ENCODE measurements at places on chromosomes 12 and 14. TPM values are rescaled to one million over a fixed set of nuclear protein-coding genes. Genes with fewer than 3 reads are reported as not detected.

DNA sequence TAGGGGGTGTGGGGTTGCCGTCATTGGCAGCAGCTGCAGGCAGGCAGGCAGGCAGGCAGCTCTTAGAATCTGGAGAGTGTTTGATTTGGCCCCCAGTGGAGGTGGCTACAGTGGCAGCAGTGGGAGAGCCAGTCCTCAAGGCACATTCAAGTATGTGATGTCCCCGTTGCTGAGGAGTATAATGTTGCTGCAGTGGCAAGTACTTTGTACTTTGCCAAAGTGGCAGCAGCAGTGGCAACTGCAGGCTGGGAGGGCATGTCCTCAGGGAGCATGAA is 147.1 kb downstream of the PAPOLA start:
- H3K4me1 ChIP-seq, result no peaks in the 10 kb centered on the region
- no peak overlapping the region for H3K27ac ChIP-seq
- H3K4me3 ChIP-seq, result no peak overlapping the region
- H3K27me3 ChIP-seq, result peaks cover 3% of the 10 kb centered on the region
- DNase-seq, result no peak

DNA sequence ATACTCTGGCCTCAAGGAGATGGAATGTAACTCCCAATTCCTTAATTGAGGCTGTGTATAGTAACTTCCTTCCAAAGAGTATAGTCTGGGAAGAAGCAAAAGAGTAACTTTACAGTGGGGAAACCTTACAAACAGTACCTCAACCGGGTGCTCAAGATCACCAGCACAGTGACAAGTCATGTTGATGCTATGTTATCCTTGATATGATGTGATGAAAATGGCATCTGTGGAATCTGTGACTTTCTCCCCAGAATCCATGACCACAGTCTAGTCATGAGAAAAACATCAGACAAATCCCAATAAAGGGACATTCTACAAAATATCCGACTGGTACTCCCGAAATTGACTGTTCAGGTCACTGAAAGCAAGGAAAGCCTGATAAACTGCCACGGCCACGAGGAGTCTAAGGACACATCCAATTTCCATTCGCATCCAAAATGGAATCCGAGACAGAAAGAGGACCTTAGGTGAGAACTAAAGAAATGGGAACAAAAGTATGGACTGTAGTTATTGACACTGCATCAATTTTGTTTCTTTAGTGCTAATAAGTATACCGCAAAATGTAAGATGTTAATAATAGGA is 97.3 kb upstream of the FRMD6 start:
- H3K27ac ChIP-seq, result no peak overlapping the region
- DNase-seq, result no peak
- no peaks in the 10 kb centered on the region for H3K36me3 ChIP-seq
- no peak overlapping the region for H3K4me3 ChIP-seq

DNA sequence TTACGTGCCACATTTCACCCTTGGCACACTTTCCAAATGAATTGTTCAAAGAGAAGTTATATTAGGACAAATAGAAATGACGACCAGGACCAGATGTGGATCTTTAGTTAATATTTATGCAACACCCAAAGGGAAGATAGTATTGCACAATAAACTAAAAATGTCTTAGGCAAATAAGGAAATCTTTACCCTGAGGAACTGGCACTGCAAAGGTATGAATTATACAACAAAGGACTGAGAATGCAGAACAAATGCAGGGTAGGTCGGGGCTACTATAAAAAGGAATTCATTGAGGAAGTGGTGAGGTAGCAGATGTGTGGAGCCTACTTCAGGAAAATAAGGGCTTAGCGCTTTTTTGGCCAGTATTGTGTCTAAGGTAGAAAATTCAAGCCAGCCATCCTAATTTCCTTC is 3.9 kb upstream of the TMTC2 start:
- H3K27ac ChIP-seq, result no peak overlapping the region
- DNase-seq, result no peak
- no peaks in the 10 kb centered on the region for H3K36me3 ChIP-seq
- no peaks in the 10 kb centered on the region for H3K27me3 ChIP-seq
- no peak overlapping the region for H3K4me3 ChIP-seq
- H3K4me1 ChIP-seq, result peaks cover 5% of the 10 kb centered on the region

CFAP251 gene
- 1.2 TPM for polyA plus RNA-seq

INHBE gene
- polyA plus RNA-seq, result 1.8 TPM

CFAP54 gene
- 0.44 TPM for polyA plus RNA-seq

DDX51 gene
- 15.6 TPM for polyA plus RNA-seq

CDCA4 gene
- polyA plus RNA-seq, result 22.4 TPM

SLCO1C1 gene
- polyA plus RNA-seq, result 0.25 TPM

TMEM30B gene
- 1.6 TPM for polyA plus RNA-seq

TMEM132C gene
- 10.1 TPM for polyA plus RNA-seq

Data from muscle of leg (tissue), 16 donors.